ENCODE measurements at places on chromosomes 5 and 9. TPM values are rescaled to one million over a fixed set of nuclear protein-coding genes. Genes with fewer than 3 reads are reported as not detected.

GRCh38 chr5:83374547-83374946 lies 97.0 kb upstream of the VCAN start:
- peak; percentile 92 for DNase-seq

Gene IFNA16
- not detected for total RNA-seq

DNA sequence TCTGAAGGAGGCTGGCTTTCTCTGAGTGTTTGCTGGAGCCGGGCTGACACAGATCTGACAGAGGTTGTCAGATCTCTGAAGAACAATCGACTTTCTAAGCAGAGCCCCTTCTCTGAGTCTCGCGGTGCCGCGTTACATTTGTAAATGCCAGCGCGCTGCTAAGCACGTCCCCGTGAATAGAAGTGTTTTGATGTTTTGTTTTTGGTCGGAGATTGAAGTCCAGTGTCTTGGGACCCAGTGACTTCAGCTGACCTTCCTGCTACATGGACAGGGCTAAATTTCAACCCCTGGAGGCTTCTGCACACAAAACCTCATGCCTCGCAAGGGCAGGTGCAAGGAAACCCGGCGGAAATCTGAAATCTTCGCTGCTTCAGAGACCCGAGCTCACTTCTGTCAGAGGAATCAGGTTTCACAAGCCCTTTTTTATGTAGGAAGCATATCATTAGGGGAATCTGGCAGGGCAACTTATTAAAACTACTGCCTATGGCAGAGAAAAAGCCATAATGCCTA lies 27.2 kb downstream of the NEUROG1 start:
- no peak for DNase-seq

GRCh38 chr5:97420646-97421045 lies 237.6 kb upstream of the RIOK2 start:
- DNase-seq = no peak

Data from fibroblast of the aortic adventitia (primary cell).